ENCODE measurements at places on chromosomes 12 and 14.

GRCh38 chr14:86799244-86799647 is 1193.7 kb downstream of the GALC start:
- no peak for DNase-seq

- no peak for DNase-seq
Measured at GRCh38 chr12:42213954-42214426, 24.1 kb downstream of the YAF2 start.

DNA sequence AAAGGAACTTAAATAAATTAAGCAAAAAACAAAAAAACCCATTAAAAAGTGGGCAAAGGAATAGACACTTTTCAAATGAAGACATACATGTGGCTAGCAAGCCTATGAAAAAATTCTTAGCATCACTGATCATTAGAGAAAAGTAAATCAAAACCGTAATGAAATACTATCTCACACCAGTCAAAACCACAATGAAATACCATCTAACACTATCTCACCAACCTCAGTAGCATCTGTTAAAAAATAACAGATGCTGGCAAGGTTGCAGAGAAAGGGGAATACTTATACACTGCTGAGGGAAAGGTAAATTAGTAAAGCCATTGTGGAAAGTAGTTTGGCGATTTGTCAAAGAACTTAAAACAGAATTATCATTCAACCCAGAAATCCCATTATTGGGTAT is 381.1 kb downstream of the FLRT2 start:
- DNase-seq = no peak

DNA sequence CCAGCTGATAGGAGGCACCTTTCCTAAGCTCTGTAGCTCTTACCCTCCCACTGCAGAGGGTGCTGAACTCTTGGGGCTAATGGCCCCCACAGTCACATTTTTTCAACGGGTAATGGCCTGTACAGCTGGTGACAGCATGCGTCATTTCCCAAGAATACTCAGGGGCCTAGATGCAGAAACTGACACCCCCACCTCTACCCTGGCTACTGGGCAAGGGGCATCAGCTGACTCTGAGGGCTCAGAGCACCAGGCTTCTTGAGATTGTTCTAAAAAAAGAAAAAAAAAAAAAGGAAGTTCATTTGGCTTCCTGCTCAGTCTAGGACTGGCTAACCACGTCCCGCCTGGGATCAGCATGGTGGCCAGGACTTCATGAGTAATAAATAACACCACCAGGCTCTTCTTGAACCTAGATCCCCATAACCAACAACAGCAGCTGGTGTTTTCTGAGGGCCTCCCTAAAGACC is 35.2 kb downstream of the ZFP36L1 start:
- DNase-seq = no peak

DNA sequence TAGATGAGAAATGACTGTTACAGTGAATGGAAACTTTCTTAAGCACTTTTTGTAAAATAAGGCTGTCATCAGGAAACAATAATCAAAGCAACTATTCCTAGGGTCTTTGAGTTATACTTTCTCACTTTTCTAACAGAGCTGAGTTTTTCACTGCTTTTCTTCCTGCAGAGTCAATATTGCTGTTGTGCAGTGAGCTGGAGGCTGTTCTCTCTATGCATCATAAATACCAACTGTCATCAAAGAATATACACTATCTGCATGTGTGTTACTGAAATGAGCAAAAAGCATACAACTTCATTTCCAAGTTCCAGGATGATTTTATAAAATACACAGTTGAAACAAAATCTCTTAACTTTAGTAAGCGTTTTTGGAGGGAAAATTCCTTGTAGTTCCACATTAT is 110.4 kb upstream of the CPSF6 start:
- DNase-seq = no peak

GRCh38 chr14:65403231-65403630 is 9.3 kb upstream of the FUT8 start:
- no peak for DNase-seq

DNA sequence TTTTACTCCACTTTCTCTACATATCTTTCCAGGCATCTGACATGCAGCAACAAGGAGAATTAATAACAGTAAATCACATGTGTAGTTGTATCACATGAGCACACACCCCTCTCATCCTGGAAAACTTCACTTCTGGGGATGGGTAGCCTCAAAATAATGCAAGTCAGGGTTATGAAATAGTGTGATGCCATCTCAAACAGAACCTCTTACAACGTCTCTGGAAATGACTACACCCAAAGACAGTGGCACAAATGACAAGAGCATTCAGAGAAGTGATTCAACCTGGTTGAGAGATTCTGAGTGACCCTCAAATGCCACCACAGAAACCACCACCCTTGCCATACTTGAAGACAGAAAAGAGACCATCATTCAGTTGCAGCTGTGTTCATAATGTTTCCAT is 2.8 kb downstream of the DIO2 start:
- no peak for DNase-seq

DNA sequence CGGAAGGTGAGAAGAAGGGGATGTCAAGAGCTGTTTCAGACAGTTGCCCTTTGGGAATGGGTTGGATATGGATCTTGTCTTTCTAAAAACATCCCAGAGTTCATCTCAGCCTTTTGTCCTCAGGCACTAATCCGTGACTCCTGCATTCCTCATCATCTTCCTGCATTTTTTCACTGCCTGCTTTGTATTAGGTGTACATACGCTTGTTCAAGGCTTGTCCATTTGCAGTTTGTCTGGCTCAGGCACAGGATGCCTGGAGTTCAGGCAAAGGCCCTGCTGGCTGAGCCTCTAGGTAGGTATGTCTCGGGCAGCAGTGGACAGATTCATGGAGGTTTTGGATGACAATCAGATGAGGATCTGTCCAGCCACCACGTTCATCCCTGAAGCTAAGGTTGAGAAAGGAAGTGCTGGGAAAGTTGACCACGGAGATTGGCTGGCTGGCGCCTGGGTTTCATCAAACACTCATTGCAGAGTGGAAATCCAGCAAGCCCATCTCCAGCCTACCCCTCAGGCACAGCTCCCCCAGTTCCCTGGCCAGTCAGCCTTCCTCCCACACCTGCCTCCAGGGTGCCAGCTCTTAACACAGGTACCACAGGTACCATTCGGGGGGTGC is 12.4 kb upstream of the TMEM106C start:
- no peak for DNase-seq

DNA sequence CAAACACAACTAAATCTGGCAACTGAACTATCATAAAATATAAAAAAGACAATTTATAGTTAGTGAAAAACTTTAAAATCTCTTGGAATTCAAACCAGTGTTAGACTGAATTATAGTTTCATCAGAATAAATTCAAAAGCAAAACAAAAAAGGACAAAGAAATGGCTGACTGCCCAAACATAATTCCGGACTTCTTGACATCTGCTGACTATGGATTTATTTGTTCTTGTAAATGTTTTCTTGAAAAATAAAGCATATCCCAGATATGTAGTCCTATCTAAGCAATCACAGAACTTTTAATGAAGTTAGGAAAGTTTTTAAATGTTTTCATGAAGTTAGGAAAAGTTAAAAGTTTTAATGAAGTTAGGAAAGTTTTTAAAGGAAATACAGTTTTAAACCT is 45.8 kb upstream of the CNTN1 start:
- no peak for DNase-seq

DNA sequence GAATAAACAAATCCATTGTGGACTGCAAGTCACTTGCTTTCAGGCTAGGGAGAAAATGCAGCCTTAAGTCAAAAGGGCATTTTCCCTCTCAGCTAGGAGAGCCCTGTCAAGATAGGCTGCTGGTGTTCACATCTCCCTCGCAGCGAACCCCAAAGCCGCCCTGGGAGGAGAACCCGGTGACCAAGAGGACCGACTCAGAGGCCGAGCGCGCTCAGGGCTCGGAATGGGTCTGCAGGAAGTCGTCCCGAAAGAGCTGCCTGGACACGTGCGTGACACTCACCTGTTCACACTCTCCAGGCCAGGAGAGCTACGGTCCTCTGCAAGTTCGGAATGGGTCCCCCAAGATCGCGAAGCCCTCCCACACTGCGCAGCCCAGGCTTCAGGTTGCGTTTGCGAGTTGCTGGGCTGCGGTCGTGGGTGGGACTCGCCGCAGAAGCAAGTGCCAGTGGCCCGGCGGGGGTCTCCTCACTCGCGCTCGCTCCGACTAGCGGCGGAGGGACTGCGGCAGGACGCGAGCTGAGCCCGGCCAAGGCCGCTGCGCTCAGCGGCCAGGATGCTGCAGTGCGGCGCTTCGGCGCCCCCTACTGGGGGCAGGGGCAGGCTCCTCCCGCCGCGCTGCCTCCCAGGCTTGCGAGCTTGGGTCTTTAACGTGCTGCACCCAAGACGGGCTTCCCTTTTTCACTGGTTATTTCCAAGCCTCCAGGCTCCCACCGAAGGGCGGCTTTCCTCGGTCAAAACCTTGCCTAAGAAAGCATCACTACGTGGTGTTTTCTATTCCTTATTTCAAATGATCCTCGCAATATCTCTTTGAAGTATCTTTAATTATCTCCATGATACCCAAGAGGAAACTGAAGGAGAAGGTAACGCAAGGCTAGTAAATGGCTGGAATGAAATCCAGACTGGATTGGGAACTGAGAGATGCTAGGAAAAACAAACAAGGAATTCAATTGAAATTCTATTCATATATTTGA is at the start of gene RERG:
TSS of gene RERG (minus strand) at position 503 of the 971 bp plus-strand sequence. CDS start 3,928 bp downstream, outside the sequence.
- DNase-seq = peak; percentile 6

DNA sequence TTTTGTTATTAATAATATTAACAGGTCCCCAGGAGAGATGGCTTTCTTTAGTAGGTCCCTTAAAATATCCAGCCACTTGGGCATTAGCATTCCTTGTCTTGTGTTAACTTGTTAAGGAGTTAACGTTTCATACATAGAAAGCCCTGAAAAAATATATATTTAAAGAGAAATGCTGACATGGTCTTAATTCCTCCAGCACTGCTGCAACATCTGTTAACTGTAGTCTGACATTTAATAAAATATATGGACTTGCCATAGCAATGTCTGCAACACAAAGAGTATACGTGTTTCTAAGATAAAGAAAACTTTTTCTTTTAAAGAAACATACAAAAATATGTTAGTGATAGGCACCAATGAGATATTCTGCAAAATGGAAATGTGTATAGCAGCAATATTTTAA is 10.0 kb downstream of the SLC38A4 start:
- no peak for DNase-seq

DNA sequence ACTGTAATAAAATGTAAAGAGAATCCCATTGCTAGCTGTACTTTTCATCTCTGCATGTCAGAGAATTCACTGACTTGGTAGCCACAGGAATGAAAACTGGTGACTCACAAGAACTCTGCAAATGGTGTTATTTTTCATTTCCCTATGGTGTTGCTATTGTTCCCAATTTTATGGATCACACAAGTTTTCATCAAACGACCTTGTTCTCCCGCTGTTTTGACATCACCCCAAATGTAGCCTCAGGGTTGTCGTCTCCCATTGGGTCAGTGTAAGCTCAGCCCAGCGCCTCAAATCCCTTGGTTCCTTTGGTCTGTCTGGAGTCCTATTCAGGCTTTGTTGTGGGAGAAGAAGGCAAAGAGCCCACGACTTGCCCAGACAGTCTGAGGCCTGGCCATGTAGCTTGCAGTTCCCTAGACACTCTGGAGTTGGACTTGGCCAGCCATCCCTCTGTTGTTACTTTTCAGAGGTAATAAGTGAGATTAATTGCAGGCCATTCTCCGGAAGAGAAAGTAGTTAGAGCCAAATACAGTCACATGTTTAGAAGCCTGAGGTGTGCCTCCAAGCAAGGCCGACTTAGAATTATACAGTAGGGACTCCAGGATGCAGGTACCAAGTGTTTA is 159.2 kb downstream of the TGFB3 start:
- no peak for DNase-seq

DNA sequence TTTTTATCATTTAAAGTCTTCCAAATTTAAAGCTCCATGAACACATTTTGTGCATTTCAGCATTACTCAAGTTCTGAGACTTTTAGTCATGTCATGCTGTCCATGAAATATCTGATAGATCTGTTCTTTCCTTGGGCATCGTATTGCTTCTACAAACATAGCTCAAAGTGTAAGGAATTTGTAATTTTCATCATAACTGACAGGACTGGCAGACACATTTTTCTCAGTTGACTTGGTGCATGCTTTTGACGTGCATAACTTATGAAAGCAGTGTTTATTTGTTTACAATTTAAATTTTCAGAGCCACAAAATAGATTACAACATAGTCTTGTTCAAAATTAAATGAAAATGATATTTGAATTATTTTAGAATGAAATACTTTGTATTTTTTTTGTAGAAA is 812.1 kb upstream of the NOVA1 start:
- no peak for DNase-seq

DNA sequence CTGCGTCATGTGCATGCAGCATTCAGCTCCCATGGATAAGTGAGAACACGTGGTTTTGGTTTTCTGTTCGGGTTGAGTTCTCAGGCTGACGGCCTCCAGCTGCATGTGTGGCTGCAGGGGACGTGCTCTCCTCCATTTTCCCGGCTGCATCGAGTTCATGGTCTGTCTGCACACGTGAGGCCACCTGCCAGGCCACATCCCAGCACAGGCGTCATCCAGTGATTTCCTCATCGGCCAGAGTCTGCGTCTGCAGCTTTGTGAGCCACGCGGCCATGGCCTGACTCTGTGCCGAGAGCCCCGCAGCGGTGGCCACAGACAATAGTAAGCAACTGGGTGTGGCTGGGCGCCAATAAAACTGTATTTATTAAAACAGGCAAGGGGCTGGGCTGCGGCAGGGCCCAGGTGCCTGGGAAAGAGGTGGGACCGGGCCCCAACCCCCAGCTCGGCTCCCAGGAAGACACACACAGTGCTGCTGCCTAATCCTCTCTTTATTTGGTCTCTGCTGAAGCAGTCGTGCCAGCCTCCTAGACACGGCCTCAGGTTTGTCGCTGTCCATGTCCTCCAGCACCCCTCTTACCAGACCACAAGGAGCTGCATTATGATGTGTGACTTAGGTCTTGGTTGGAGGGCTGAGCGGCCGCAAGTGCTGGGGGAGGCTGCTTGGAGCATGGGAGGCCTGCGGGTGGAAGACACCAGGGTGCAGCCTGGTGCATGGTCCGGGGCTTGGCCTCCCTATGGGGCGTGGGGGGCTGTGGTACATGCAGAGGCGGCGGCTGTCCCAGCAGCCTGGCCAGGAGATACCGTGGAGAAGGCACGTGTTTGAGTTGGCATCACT is 52.0 kb downstream of the NOC4L start:
- no peak for DNase-seq

GRCh38 chr14:54026671-54027070 is 70.0 kb upstream of the BMP4 start:
- no peak for DNase-seq

- DNase-seq = no peak
Measured at GRCh38 chr14:65354715-65355114, 57.8 kb upstream of the FUT8 start.

DNA sequence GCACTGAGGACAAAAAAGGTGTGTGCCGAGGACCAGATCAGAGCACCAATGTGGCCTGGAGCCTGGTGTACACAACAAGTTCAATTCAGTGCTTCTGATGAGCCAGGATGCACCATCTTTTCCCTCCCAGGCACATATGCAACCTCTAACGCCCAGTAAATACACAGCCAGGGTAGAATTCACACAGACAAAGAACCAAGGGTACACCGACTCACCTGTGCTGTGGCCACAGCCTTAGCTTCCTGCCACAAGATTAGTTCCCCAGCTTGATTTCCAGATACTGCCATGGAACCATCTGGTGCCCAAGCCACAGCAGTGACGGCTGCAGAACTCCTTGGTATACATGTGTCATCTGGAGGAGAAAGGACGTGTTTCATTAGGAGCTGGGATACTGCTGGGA is 29.4 kb downstream of the PARP2 start:
- DNase-seq = no peak

Measured in esophagus squamous epithelium (tissue), 5 donors.